ENCODE measurements at places on chromosomes 12 and 14. TPM values are rescaled to one million over a fixed set of nuclear protein-coding genes. Genes with fewer than 3 reads are reported as not detected.

The ARMH4 gene
- 2.6 TPM for total RNA-seq

The YEATS4 gene
- 41.3 TPM for total RNA-seq

The LMNTD1 gene
- not detected for total RNA-seq

The DNAAF2 gene
- total RNA-seq = 23.2 TPM

The SRGAP1 gene
- 11.0 TPM for total RNA-seq

The KRT79 gene
- total RNA-seq = 0.46 TPM

DNA sequence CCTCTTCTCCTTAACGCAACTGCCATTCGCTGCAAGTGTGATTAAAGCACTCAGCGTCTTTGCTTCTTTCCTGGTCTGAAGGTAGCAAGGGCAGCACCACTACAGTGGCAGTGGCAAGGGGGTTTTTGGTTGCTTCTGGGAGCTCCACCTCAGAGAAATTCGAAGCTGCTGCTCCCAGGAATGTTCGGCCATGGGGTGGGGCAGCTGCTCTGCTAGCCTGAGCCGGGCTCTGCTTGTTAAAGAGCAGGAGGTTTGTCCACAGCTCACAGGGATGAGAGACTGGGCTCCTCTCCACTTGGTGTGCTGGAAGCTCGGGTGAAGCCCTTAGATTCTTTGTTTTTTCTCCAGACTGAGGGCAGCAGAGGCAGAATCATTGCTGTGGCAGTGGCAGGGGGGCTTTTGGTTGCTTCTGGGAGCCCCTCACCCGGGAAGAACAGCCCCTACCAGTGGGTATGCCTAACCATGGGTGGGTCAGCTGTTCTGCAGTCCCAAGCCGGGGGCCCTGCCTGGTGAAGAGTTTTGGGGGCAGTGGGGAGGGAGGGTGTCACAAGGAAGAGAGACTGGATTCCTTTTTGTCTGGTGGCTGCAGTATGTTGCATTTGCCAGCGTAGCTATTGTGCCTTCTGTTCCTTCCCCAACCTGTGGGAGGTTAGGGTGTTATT, 340.2 kb downstream of the AEBP2 start:
- no peaks in the 10 kb centered on the region for H3K36me3 ChIP-seq
- no peaks in the 10 kb centered on the region for H3K27me3 ChIP-seq
- H3K27ac ChIP-seq = no peak overlapping the region
- H3K4me3 ChIP-seq = no peak overlapping the region
- DNase-seq = no peak
- H3K4me1 ChIP-seq = no peaks in the 10 kb centered on the region

DNA sequence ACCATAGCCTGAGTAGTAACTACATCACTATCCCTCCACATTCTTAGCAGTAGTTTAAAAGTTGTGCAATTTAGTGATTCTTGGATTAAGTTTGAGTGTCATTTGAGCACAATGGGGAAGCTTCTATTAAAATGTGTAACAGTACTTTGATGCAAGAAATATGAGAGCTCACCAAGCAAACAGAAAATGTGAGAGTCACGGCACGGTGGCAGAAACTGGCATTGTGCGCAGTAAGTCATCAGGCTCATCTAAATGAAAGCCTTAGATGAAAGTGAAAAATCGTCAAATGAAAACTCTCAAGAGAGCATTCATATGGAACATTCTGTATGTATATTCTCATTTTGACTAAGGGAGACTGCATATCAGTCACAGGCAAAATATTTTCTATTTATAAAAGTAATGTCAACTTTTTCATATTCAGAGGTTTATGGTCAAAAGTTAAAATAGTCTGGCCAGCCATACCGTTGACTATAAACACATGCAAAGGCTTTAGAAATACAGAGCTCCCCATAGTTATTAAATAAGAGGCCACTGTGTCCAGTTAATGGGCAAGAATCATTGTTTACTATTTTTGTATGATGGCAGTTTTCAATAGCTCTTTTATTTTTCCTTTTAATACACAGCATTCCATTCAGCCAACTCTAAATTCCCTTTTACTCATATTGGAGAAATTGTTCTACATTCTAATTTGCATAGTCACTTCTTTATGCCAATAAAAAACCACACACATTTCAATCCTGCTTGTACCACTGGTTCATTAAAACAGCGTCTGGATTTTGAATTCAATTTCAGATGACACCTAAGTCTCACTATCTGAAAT, 167.9 kb downstream of the PRKD1 start:
- no peaks in the 10 kb centered on the region for H3K36me3 ChIP-seq
- H3K4me3 ChIP-seq = no peak overlapping the region
- no peaks in the 10 kb centered on the region for H3K27me3 ChIP-seq
- no peak overlapping the region for H3K27ac ChIP-seq
- no peaks in the 10 kb centered on the region for H3K4me1 ChIP-seq
- no peak for DNase-seq

DNA sequence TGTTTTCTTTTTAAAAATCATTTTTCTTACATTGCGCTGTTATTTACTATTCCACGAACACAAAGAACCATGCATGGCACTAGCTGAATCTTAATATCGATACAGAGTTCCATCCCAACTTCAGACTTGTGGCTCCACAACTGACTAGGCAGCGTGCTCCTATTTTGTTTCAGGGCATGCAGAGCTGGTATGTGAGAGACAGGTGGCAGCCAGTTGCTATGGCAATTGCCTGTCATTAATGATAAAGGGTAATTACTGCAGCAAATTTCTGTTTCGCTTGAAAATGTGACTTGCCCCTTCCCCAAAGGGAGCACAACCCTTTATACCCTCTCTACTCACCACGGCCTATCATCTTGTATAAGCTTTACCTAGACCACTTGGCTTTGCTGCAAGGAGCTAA, 113.1 kb upstream of the G2E3 start:
- DNase-seq = no peak
- H3K27ac ChIP-seq = no peak overlapping the region
- H3K4me1 ChIP-seq = no peaks in the 10 kb centered on the region

DNA sequence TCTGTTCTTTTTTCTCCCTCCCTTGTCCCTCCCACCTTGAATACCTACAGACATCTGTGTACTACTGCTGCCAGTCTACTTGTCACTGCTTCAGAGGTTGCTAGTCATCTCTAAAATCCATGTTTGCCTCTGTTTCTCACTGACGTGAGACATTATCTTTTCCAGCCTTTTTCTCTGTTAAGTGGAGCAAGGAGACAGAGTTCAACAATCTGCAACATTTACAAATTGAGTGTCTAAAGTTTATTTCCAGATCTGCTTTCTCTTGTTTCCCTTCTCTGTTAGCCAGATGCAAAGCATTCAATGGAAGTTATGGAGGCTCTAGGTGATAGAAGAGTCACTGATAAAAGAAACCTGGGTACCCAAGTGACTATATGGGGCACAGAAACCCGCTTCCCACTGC, 47.5 kb upstream of the CNTN1 start:
- no peaks in the 10 kb centered on the region for H3K27me3 ChIP-seq
- DNase-seq = no peak
- no peaks in the 10 kb centered on the region for H3K36me3 ChIP-seq
- H3K27ac ChIP-seq = no peak overlapping the region

DNA sequence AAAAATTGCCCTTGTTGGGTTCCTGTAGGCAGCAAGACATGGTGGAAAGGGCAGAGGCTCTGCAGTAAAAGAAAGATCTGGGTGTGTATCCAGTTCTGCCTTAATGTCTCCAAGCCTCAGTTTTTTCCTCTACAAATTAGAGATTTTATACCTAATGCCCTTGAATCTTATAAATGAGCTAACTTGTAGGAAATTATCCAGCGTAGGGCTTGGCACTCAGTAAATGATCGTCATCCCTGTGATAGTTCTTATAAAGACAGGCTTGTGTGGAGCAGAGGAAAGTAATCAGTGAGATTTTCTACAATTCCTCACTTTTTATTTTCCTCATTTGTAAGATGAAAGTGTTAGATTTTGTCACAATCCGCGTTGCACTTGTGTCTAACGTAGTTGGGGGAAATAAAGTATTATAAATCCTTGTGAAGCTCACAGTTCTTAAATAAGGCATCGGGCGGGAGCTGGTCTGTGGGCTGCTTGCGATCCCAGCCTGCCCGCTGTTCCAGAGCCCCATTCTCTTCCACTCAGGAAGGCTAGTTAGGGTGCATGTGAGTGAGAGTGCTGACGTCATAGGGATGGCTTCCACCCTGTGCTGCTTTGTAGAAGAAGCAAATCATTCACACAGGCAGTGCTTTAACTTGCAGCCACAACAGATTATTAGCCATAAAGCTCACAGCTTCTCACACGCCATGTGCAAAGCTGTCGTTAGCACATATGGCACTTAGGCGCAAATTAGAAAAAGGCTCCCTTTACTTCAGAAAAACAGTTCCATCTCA, 87.6 kb downstream of the EML1 start:
- H3K36me3 ChIP-seq = no peaks in the 10 kb centered on the region
- peaks cover 20% of the 10 kb centered on the region for H3K4me1 ChIP-seq
- no peak for DNase-seq
- H3K4me3 ChIP-seq = no peak overlapping the region
- H3K27ac ChIP-seq = no peak overlapping the region

DNA sequence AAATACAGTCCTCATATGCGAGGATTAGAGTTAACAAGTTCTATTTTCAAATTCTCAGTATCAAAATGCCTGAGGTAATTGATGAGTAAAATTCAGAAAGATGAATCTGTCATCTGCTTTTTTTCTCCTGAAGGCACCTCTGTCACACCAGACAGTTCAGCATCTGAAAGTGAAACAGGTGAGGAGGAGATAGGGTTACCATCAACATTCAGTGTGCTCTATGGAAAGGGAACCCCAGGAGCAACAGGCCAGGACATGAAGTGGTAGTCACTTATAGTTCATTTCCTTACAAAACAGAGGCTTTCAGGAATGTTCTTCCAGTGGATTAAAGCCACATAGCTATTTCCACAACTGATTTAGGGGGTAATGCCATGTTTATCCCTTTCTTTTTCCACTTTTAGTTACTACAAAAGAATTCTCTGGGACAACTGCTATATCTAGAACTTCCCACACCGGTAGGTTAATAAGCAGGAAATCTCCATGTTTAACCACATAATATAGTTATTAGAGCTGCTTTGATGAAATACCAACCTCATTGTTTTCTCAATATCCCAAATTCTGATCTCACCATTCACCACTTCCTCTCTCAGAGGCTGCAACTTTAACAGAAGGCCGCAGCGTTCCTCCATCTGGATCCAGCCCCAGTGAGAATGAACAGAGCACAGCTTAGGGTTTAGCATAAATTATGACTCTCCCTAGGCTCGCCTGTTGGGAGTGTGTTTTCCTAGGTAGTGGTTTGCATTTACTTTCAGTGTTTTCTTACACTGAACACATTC, 177.0 kb upstream of the CNTN1 start:
- no peak overlapping the region for H3K4me3 ChIP-seq
- H3K4me1 ChIP-seq = no peaks in the 10 kb centered on the region
- H3K27me3 ChIP-seq = 0 out of 2 replicates have a peak, but pooled peaks cover 7% of the 10 kb centered on the region

GRCh38 chr14:33483110-33483509, 467.8 kb downstream of the EGLN3 start:
- H3K4me1 ChIP-seq = peaks cover 12% of the 10 kb centered on the region
- no peaks in the 10 kb centered on the region for H3K36me3 ChIP-seq
- DNase-seq = no peak
- H3K27ac ChIP-seq = no peak overlapping the region

DNA sequence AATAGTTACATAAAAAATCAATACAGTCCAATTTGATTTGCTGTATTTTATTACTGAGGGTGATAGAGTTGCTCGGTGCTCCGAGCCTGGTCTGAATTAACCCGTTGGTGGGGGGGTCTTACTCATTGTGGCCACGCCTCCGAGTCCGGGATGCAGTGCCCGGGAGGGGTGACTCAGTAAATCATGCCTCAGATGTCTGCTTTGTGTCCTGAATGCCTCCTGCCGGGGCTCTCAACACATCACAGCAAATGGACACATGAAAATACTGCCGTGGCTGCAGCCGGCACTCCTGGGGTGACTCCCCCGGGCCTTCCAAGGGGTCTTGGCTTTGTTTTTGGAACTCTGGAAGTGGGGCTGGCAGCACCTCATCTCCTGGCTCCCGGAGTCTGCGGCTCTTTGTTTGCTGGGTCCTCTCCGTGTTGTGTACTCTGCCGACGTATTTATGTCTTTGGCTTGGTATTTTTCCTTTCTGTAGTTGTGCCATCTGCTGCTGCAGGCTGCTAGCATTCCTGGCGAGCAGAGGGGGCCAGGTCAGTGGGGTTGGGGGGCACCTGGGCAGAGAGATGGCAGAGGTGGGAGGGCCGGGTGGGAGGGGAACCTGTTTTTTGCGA, 129.0 kb downstream of the AACS start:
- no peak overlapping the region for H3K27ac ChIP-seq
- H3K4me1 ChIP-seq = no peaks in the 10 kb centered on the region
- no peaks in the 10 kb centered on the region for H3K36me3 ChIP-seq
- H3K4me3 ChIP-seq = no peak overlapping the region
- peaks cover 66% of the 10 kb centered on the region for H3K27me3 ChIP-seq

DNA sequence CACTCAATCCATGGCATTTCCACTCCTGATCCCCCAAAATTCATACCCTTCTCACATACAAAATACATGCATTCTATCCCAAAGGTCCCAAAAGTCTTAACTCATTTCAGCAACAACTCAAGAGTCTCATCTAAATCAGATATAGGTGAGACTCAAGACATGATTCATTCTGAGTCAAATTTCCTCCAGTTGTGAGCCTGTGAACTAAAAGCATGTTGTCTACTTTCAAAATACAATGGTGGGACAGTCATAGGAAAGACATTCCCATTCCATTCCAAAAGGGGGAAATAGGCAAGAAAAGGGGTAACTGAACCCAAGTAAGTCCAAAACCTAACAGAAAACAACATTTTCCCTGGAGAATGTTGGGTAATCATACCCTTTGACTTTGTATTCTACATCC, 103.3 kb downstream of the C12orf75 start:
- no peaks in the 10 kb centered on the region for H3K36me3 ChIP-seq
- H3K27ac ChIP-seq = peak overlapping the region; percentile 33
- peaks cover 16% of the 10 kb centered on the region for H3K4me1 ChIP-seq
- no peaks in the 10 kb centered on the region for H3K27me3 ChIP-seq

- no peak for DNase-seq
- H3K4me1 ChIP-seq = peaks cover 78% of the 10 kb centered on the region
- H3K4me3 ChIP-seq = peak overlapping the region; percentile 84
- H3K27me3 ChIP-seq = no peaks in the 10 kb centered on the region
Measured at GRCh38 chr12:121794534-121795033, 1.1 kb upstream of the RHOF start.

- no peak overlapping the region for H3K27ac ChIP-seq
- H3K4me1 ChIP-seq = no peaks in the 10 kb centered on the region
- DNase-seq = no peak
Measured at GRCh38 chr12:120367233-120367923, 1.6 kb downstream of the MSI1 start.

DNA sequence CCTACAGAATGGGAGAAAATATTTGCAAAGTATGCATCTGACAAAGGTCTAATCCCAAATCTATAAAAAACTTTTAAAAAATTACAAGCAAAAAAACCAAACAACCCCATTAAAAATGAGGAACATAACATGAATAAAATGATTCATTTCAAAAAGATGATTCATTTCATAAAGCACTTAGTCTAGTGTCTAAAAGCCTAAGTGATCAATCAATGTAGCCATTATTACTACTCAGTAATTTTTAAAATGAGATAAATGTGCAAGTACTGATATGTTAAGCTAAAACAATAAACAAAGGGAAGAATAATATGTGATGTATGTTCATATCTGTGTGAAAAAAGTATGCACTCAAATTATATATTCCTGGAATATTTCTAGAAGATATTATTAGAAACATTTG, 119.1 kb upstream of the GARIN6 start:
- H3K4me1 ChIP-seq = peaks cover 9% of the 10 kb centered on the region
